SIG-M5 (cell line): ENCODE measurements at places on chromosomes 2 and 18.

- no peak for DNase-seq
These were observed 81.1 kb upstream of the SLC39A10 start for GRCh38 chr2:195575879-195576401.

GRCh38 chr2:152263911-152264310, 71.1 kb upstream of the FMNL2 start:
- no peak for DNase-seq

- DNase-seq = no peak
These were observed 216.5 kb upstream of the FN1 start for GRCh38 chr2:215652388-215652787.

GRCh38 chr2:98669675-98670074, 61.3 kb downstream of the MGAT4A start:
- no peak for DNase-seq

DNA sequence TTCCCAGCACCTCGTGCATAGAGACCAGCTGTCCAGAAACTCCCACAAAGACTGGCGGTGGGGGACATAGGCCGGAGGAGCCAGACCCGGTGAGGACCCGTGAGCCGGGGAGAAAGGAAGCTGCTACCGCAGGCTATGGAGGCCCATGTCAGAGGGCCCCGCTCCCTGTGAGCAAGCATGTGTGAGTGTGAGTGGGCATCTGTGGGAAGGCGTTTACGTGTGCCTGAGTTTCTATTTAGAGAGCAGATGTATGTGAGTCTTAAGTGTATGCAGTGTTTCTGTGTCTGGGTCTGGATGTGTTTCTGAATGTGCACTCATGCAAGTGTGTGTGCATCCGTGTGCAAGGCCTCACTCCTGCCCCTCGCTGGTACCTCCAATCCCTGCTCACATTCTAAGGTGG, 187.8 kb upstream of the RAB6C start:
- no peak for DNase-seq

DNA sequence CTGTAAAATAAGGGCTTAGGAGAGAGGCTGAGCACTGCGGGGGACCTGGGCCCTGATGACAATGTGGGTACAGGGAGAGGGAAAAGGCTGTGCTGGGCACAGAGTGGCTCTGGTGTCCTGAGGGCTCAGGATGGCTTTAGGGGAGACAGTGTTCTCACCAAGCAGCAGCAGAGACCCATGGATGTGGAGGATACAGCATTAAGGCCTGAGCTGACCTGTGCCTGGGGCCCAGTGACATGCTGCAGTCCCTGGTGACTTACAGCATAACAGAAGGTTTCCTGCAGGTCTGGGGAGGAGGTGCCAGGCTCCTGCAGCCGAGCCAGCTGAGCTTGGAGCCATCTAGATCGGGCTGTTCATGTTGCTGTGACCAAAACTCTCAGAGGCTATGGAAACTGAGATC, 191.3 kb upstream of the SMAD2 start:
- DNase-seq = no peak

DNA sequence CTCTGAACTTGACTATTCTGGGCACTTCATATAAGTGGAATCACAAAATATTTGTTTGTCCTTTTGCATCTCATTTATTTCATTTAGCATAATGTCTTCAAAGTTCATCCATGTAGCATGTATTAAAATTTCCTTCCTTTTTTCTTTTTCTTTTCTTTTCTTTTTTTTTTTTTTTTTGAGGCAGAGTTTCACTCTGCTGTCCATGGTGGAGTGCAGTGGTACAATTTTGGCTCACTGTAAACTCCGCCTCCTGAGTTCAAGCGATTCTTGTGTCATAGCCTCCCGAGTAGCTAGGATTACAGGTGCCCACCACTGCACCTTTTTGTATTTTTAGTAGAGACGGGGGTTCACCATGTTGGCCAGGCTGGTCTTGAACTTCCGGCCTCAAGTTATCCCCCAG, 11.9 kb downstream of the ATP8B1 start:
- DNase-seq = no peak

DNA sequence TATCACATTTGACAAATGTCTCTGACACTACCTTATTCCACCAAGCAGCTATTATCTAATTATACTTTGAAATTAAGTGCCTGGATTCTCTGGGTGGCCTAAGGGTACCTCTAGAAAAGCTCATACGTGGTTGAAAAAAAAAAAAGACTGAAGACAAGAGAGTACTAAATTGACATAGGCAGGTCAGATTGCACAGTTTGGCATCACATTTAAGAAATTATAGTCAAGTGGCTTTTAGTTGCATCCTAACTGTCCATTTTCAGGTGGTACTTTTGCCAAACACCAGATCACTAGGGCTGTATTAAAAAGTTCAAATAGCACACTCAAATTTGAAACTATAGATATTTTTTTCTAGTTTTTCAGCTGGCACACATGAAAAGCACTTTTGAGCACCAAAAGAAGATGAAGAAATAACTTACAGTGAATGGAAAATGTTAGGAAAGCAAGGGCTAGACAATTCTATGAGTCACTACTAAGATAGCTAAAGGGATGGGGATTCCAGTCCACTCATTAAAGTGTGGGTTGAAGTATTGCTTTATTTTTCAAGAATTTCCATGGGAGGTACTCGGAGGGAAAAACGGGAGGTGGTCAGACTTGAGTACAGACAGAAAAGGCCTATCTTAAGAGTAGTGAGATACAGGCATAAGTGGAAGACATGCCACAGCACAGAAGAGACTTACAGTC, 106.5 kb upstream of the COL5A2 start:
- no peak for DNase-seq
